SW480 (cell line): ENCODE measurements at places on chromosomes 12 and 14.

DNA sequence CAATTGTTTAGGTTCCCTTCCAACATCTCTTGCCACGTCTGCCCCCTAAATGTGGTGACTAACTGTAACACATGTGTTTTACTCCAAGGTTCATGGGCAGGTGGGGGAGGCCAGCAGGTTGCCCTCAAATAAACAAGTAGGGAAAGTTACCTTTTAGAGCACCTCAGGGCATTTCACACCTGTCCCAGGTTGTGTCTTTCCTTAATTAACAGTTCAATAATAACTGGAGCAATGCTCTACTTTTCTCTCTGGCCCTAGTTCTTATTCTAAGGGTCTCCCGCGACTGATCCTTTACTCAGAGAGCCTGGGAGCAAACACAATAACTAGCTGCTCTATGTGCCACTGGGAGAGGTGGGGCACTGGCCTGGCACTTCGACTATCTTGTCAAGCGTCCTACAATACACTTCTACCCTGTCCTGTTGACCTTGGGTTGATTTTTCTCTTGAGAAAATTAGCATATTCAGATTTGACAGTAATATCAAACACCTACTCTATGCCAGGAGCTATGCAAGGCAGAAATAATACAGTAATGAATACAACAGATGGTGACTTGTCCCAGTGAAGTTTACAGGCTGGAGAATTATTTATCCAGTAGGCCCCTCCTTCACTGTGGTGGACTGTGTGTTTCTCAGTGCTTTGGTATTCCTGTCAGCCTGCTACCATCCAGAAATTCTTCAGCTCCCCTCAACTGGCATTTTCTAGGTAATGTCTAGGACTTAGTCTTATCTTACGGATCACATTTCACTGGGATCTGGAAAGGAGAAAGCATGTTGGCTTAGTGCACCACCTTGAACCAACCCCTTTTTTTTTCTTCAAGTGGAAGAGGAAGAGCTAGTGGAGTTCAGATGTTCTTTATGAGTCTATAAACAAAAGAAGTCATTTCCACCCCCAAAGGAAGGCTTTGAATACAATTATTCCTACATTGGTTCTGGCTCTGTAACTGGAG lies 202.6 kb downstream of the CRADD start:
- no peak for DNase-seq

DNA sequence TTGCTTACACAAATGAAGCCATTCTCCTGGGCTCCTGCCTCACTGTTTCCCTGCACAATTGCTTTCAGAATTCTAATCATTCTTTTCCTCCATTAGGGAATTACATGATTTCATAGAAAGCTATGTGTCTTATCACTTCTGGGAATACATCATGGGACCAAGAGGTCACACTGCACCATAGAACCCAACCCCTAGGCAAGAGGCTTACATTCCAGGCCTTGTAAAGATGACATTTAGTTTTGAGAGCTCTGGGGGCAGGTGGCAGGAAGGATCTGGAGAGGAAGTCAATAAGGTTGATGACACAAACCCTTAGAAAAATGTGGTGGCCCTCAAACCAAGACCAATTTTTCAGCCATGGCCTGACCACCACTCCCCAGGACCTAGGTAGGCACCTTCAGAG lies 57.1 kb downstream of the NUAK1 start:
- DNase-seq, result no peak

GRCh38 chr12:90024262-90024661 lies 315.6 kb upstream of the ATP2B1 start:
- DNase-seq, result no peak

- peak; percentile 29 for DNase-seq
Measured at GRCh38 chr12:14828892-14829291, 14.4 kb downstream of the ART4 start.

DNA sequence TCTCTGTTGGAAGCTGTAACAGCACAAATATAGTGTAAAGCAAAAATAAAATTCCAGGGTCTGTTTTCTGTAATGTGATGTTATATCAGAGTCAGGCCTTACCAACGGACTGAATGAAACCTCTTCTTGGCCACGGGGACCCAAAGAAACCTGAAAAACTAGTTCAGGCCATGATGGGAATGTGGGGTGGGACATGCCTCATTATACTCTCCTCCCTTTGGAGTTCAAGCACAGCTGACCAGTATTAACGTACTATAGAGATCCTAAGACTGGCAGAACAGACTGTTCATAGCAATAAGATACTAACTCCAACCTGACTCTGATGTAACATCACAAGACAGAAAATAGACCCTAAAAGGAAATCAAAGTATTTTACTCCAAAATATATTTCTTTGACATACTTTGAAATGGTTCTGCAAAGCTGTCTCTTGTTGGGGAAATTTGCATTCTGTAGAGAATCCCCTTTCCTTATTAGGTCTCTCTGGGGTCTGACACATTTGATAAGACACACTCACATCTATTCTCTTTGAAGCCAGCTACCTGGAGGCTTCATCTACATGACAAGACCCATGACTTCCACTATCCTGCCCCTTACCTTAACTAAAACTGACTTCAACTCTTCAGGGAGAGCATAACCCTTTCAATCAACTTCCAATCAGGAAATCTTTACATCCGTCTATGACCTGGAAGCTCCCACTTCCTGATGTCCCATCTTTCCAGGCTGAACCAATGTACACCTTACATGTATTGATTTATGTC lies 444.6 kb downstream of the SOX5 start:
- no peak for DNase-seq

DNA sequence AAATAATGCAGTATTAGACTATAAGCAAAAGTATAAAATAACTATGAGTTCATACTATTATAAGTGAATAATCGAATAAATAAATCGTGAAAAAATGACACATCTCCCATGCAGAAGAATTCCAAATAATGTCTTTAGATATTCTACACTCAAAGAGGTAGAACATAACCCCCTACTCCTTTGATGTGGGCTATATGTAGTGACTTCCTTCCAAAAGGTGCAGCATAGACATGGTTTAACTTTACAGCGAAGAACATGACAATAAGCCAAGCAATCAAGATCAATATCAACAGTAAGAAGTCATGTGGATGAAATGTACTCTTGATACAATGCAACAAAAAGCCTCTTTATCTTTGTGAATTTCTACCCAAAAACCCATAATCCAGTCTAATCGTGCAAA lies 46.0 kb upstream of the HIF1A start:
- DNase-seq, result no peak

GRCh38 chr14:59389936-59390335 lies 75.2 kb downstream of the GPR135 start:
- DNase-seq, result no peak

GRCh38 chr12:51926718-51927117 lies 19.4 kb downstream of the ACVRL1 start:
- DNase-seq, result peak; percentile 39

GRCh38 chr12:29957835-29958234 lies 174.1 kb upstream of the TMTC1 start:
- DNase-seq, result no peak

DNA sequence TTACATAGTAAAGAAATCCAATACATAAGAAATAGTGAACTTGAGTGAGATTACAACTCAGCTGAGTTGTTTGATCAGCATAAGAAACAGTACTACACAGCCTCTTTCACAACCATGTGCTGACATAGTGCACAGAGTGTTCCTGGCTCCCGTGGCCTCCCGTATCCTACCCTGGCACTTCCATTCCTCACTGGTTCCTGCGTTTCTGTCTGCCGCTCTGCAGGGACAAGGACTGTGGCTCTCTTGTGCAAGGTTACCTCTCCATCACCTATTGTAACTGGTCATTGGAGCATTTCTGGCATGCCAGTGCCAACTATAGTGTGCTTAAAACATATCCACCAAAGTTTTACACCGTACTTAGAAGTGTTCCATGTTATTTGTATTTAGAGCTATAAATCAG lies 46.3 kb upstream of the PCED1B start:
- no peak for DNase-seq

- DNase-seq, result peak; percentile 62
Measured at GRCh38 chr14:35341751-35342488, 49.7 kb downstream of the PSMA6 start.

- no peak for DNase-seq
Measured at GRCh38 chr12:67656251-67656650, 7.7 kb downstream of the DYRK2 start.

DNA sequence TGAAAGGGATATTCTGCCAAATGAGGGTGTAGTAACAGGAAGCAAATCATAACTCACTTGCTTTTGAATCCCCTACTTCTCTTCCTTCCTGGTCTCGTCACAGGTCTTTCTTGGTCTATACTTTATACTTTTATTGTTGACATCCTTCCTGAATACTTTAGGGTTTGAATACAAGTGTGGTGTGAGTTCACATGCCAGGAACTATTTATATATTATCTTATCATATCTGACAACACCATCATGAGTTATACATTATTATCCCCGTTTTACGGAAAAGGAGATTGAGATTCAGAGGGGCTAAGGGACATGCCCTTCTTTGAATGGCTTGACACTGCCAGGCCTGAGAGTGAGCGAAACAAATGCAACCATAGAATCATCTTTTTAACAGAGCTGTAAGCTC lies 33.0 kb upstream of the TSPAN8 start:
- DNase-seq, result no peak

GRCh38 chr14:97620066-97620465 lies 822.9 kb downstream of the VRK1 start:
- DNase-seq, result no peak

GRCh38 chr12:1872448-1872847 lies 46.0 kb downstream of the CACNA2D4 start:
- no peak for DNase-seq

- no peak for DNase-seq
Measured at GRCh38 chr12:131318045-131318685, 364.5 kb downstream of the ADGRD1 start.

- peak; percentile 91 for DNase-seq
Measured at GRCh38 chr12:3464561-3464960, 26.4 kb upstream of the PRMT8 start.

GRCh38 chr12:97404543-97404942 lies 58.1 kb upstream of the RMST start:
- DNase-seq, result peak; percentile 45

GRCh38 chr12:98559666-98560065 lies 33.8 kb upstream of the SLC25A3 start:
- DNase-seq, result peak; percentile 39

GRCh38 chr12:66187821-66188220 lies 1.2 kb upstream of the IRAK3 start:
- no peak for DNase-seq

GRCh38 chr12:79296871-79297270 lies 393.9 kb downstream of the PAWR start:
- DNase-seq, result no peak

DNA sequence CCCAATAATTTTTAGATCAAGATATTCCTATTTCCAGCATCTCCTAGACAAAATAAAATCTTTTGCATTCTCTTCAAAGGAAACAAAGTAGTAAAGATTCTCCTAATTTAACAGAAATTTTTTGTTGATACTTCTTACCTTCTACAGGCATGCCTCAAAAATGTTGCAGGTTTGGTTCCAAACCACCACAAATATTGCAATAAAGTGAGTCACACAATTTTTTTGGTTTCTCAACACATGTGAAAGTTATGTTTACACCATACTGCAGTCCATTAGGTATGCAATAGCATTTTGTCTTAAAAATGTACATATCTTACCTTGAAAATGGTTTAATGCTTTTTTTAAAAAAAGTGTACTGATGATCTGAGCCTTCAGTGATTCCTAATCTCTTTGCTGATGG lies 65.6 kb upstream of the USP15 start:
- no peak for DNase-seq

GRCh38 chr12:14562279-14562678 lies 5.4 kb downstream of the PLBD1 start:
- no peak for DNase-seq

DNA sequence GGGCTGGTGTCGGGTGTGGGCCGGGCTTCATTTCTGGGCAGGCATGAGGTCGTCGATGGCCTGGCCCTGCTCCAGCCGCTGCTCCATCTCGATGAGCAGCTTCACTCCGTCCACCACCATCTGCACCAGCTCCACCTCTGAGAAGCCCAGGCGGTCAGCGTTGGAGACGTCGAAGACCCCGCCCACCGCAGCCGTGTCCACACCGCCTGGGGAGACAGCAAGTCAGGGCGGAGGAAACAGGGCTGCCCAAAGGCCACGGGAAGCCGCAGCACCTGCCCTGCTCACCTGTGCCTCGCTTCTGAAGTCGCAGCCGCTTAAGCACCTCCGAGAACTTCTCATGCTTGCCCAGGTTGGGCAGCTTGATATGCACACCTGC lies 2.8 kb downstream of the CKB start:
- DNase-seq, result no peak

- DNase-seq, result no peak
Measured at GRCh38 chr14:94203473-94204210, 29.5 kb downstream of the PPP4R4 start.

GRCh38 chr14:23430723-23431085 lies 4.8 kb downstream of the MYH7 start:
- DNase-seq, result peak; percentile 23

DNA sequence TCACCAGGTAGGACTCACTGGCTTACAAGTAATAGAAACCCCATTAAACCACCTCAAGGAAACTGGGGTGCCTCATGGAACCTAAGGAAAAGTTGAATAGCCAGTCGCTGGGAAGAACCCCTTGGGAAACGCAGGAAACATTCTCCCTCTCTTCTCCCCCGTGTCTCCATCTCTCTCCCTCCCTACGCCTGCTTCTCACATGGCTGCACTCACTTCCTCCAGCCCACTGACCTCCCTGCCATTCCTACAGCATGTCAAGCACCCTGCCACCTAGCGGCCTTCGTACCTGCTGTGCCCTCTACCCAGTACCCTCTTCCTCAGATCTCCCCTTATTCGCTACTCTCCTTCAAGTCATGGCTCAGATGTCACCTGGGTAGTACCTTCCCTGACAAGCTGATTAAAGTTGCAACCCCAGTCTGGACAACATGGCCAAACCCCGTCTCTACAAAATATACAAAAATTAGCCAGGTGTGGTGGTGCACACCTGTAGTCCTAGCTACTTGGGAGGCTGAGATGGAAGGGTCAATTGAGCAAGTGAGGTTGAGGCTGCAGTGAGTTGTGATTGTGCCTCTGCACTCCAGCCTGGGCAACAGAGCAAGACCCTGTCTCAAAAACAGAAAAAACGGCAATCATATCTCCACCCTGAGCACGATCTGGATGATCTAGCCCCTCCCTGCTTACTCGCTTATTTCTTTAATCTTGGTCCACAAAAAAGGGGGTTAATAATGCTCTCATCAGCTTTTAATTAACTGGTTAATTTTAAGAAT lies 6.4 kb upstream of the DTX1 start:
- peak; percentile 47 for DNase-seq

DNA sequence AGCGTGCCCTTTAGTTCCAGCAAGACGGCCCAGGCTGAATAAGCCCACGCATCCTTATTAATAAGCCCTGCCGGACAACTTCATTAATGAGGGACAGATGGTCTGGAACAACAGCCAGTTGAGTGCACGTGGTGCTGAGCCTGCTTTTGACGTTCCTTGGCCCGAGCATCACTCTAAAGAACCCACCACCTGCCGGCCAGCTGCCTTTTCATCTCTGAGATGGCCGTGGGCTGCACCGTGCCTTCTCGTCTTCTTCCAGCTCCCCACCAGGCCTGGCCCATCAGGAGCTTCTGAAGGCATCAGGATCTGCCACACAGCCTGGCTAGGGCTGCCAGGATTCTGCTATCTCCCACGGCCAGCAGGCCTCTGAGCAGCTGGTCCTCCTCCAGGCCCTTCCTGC lies 80.0 kb downstream of the AACS start:
- no peak for DNase-seq

GRCh38 chr12:49965836-49966235 lies 4.2 kb downstream of the AQP5 start:
- no peak for DNase-seq
